Globus pallidus (tissue), 1 donor: ENCODE measurements at places on chromosomes 2 and 18.

DNA sequence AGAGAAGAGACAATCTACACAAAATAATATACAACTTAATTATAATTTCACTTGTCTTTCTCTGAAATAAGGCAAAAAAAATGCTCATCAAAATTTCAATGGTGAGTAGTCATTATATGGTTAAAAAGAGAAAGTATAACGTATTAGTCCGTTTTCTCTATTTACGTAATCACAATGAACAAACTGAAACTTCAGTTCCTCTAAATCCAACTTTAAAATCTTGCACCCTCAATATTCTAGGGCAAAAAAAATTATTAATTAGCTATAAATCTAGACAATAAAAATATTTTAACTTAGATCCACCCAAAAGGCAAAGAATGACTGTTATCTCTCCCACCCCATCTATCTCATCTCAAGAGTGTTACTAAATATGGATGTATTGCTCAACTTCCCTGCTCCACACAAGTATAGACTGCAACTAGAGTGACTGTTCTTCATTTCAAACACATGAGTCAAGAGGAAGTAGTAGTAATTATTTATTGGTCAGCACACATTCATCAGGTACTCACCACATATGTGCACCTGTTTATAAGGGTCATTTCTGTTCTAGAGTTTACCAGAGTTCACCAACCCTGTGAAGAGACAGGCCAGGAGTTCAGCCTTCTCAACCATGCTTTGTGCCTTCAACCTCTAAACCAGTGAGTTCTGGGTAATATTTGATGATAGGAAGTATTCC is 36.4 kb downstream of the STK39 start:
- no peak for DNase-seq

- DNase-seq = no peak
These were observed 35.6 kb downstream of the COPS8 start for GRCh38 chr2:237121321-237121720.

DNA sequence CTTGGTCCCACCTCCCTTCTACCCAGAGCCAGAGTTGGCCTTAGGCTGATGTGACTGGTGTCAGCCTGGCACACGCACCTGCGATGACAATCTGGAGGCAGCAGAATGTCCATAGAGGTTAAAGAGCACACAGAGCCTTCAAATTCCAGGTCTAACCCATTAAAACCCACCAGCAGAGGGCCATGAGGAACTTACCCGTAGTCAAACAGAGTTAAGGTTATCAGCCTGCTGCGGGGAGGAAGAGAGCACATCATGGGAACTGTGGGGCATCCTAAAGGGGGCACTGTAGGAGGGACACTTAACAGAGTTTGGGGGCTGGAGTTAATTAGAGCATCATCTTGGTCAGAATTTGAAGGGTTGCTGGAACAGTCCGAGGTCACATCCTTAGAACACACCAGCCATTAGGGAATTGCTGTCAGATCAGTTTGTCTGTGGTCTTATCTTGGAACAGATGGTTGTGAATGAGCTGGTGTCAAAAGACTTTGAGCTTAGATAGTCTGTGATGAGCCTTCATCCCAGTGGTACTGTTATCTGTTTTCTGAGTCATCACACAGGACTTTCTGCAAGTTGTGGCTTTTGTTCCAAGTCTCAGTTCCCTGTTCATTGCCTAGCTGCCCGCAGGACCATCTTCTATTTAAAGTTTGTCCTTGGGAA is 248.6 kb downstream of the LOXHD1 start:
- no peak for DNase-seq

GRCh38 chr2:48454504-48454903 is 75.5 kb upstream of the STON1 start:
- DNase-seq = no peak

DNA sequence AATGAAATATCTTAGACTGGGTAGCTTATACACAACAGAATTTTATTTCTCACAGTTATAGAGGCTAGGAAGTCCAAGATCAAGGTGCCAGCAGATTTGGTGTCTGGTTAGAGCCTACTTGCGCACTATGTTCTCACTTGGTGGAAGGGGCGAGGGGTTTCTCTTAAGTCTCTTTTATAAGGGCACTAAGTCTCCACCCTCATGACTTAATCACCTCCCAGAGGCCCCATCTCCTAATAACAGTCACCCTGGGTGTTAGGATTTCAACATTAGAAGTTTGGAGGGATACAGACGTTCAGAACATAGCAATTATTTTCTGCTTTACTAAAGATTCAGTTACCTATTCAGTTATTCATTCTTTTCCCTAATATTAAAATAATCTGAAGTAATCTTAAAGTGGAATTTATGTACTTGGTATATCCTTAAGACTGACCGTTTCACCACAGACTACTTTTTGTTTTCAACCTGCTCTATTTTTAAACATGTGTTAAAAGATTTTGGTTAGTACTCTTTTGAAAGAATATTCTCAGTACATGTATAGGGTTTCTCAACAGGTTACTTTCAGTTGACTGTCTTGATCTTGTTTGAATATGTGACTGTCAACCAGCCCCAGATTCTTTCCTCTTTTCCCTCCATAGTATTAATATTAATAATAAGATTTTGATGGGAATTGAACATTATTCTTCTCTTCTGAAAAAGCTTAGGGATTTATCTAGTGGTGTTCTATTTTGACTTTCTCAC is 130.0 kb downstream of the TAF4B start:
- no peak for DNase-seq

DNA sequence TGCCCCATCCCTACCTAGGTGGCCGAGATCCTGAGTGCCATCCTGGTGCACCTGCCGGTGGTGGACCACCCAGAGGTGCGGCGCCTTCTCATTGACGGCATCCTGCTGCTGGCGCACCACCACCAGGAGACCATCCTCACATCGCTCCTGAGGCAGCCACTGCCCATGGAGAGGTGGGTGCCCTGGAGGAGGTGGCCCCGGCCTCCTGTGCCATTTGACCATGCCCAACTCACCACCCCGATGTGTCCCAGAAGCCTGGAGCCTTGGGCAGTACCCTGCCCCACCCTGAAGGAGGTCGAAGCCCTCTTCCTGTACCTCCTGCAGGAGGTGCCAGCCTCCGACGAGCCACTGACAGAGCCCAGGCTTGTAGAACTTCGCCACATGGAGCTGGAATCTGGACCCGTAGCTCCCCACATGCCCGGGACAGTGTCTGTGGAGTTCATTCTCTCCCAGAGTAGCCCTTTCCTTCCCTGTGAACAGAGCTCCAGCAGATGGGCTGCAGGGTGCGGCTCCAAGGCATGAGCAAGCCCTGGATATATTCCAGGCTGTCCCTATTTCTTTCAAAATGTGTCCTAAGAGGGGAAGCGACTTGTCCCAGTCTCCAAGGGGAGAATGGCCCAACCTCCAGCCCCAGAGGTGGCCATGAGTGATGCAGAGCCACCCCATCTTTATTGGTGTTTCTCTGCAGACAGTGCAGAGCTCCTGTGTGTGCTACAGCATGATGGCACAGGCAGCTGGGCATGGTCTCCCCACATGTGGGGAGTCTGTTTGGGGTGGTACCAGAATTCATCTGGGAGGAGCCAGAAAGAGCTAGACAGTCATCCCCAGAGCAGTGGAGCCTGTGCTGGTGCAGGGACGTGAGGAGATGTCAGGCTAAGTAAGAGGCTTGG is 34.2 kb downstream of the HJURP start:
- DNase-seq = no peak

GRCh38 chr2:191845248-191845715 is 1.6 kb downstream of the CAVIN2 start:
- DNase-seq = no peak

- DNase-seq = no peak
These were observed 180.7 kb downstream of the PLCL1 start for GRCh38 chr2:197985029-197985638.

DNA sequence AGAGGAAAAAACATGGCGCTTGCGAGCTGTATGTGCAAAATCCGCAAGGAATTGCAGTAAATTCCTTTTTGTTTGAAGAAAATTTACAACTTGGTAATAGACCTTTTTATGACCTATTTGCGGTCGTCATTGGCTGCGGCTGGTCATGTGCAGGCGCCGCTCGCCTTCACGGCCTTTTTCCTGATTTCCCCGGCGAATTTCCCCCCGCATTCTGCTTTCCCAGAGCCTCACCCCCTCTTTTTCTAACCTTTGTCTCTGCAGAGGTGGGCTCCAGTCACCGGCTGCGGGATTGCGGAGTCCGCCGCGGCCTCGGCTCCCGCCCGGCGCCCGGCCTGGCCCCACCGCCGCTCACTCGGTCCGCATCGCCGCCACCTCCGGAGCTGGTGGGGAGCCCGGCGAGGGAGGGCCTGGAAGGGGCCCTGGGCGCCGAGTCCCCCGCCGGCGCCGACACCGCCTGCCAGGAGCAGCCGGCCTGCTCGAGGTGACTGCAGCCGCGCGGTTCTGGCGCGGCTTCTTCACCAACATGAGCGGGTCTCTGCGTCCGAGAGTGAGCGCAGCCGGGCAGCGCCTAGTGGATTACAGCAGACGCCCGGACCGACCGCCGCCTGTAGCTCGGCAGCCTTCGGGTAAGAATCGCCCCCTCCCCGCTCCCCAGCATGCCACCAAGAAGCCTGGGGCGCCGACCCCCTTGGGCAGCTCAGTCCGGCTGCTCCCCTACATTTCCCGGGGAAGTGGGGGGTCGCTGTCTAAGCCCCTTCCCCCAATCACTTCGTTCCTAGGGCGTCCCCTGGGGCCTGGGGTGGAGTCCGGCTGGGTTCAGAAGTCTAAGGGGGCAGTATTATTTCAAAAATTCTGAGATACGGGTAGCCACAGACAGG is 7.1 kb downstream of the HOXD8 start:
- no peak for DNase-seq

- no peak for DNase-seq
These were observed 1.3 kb downstream of the HS6ST1 start for GRCh38 chr2:128317181-128317898.

GRCh38 chr2:230893841-230894781 is 29.4 kb downstream of the ITM2C start:
- peak; percentile 65 for DNase-seq

DNA sequence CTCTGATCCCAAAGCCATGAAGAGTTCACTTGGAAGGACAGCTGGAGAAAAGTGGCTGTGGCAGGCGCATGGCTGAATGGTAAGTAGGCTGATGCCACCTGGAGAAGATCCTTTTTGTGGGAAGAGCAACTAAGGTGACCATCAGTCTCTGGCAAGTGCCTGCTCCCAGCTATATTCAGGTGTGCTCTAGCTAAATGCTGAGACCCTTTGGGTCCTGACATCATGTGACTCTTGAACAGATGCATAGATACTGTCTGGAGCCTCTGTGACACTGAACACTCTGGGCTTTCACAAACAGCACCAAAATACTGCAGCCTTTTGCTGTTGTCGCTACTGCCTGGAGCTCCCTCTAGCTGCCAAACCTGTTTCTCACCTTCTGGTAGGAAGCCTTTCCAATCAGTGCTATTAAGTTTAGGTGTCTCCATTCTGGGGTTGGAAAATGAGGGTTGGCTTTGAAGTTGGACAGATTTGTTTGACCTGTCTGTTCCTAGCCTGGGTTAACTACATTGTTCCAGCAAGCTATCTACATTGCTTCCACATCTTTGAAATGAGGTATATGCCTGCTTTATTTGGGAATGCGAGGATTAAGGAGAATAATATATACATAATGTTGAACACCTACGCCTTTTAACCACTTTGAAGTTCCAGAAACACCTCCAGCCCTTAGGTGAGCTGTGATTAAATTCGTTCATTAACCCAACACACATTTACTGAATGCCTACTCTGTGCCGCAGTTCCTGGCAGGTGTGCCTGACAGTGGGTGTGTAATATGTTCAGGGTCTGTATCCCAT is 3.1 kb downstream of the EGR4 start:
- no peak for DNase-seq

DNA sequence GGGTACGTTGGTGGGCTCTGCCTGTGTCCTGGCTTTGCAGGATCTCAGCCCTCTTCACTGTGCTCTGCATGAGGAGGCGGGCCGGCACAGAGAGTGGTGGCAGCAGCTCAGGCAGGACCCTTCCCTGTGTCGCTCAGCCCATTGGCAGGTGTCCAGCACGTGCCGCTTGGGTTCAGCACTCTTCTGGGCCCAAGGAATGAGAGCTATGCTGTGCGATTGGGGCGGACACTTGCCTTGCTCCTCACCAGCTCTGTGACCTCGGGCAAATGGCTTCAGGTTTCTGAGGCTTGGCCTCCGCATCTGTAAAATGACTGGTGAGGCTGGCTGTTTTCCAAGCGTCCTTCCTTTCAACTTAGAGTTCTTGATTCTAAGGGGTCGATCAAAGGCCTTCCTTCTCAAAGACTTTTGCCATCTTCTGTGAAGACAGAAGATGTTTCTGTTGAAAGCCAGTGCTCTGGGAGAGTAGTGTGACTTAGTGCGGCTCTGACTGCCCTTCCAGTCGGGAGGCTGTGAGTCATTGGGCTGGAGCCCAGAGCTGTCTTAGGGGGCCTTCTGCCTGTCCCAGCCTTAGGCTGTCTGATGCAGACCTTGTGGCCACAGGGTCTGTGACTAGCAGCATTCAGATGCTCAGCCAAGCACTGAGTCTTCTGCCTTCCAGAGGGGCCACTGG is 35.6 kb downstream of the GLI2 start:
- no peak for DNase-seq

DNA sequence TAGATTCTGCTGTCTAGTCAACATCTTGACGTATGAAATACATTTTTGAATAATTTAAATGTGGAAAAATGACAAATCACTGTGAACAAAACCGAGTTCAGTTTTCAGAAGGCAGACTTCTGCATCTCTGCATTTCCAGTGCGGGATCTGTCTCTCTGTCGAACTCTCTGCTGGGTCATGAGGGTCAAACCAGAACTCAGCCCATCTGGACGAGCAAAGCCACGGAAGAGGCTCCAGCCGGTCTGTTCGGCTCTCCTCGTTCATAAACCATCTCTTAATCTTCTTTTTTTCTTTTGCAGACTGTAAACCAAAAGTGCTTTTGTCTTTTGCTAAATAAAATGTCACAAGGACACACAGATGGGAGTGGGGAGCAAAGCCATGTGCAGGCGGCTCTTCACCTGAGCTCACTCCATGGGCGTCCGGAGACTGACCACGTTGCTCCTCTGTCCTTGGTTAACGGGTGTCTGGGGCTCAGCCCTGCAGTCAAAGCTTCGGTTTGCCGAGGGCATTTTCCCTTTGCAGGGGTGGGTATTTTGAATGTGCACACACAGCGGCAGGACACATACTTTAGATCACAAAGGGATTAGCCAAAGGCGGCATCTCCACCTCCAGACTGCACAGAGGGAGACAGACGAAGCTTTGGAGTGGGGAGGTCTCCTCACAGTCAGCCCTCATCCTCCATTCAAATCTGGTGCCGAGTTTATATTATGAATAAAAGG is 737.9 kb upstream of the SALL3 start:
- DNase-seq = no peak

GRCh38 chr18:31516437-31516836 is 18.5 kb downstream of the DSG2 start:
- no peak for DNase-seq

GRCh38 chr2:98026292-98026691 is 30.5 kb upstream of the TMEM131 start:
- no peak for DNase-seq

GRCh38 chr2:228657807-228658402 is 476.4 kb upstream of the SPHKAP start:
- peak; percentile 53 for DNase-seq

GRCh38 chr2:86621280-86621943 is 2.3 kb downstream of the RNF103 start:
- no peak for DNase-seq

- no peak for DNase-seq
These were observed 218.5 kb downstream of the TRIB2 start for GRCh38 chr2:12935222-12935621.
